HuH-7 (cell line): ENCODE measurements at places on chromosomes 5 and 9.
A peak's percentile ranks its signal among the peaks of the same experiment; 100 is the strongest.

- DNase-seq: no peak
These were observed 49.7 kb downstream of the FAM81B start for GRCh38 chr5:95440825-95441224.

DNA sequence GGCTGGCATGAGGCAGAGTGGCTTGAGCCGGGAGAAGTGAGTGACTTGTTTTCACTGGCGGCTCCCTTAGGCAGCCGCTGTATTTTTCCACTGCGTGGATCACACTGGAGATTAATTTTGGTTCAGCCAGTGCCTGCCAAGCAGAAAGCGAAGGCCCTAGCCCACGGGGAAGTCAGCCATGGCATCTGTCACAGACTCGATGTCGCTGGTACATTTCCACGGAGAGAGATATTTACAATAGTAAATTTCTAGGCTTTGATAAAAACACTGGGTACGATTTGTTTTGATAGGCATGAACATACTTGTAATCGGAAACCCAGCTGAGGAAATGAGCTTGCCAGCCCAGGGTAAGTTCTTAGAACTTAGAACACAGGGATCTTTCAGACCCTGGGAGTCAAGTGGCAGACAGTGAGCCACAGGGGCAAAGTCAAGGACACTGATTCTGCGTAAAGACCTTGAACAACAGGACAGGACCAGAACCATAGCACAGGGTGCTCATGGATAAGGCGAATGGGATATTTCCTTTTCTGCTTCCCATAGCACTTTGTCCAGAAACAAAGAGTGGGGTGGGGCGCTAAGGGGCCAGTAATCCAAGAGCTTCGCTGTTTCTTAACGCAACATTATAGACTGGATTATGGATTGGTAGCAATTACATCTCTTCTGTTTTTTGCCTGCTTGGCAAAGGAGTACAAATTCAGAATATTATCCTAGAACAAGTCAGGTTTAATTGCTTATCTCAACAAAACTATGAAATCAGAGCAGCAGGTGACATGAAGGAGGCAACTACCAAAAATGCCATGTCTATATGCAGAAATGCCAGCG lies 4.5 kb downstream of the DUSP1 start:
- no peak for DNase-seq

DNA sequence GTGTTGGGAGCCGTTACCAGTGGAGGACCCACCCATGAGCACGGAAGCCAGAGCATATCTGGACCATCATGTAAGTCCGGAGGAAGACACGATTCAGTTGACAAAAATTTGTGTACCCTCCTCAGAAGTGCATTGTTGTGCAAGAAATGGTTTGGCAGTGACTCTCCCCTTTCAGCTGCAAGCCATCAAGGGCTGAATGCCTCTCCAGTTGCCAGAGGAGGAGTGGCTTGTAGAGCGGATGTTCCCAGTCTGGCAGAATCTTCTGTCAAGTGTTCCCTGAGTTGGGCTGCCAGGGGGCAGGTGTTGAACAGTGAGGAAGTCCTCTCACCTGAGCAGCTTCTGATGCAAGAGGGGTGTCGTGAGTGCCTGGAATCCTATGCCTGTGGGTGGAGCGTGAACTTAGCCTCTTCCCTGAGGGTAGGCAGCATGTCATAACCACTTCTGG lies 27.6 kb upstream of the CDKN2AIPNL start:
- DNase-seq: no peak

DNA sequence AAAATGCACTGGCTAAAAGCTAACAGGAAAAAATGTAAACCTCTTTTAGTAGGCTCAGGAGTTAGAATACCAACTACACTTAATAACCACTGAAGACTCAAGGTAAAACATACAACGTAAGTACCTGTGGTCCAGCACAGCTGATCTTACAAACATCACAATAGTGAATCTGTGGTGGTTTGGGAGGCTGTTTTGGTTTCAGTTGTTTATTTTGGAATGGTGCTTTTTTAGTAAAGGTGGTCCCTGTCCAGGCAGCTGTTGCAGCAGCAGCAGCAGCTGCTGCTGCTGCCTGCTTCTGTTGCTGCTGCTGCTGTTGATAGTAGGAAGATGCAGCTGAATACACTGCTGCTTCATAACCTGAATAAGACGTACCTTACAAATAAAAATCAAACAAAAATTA lies 37.9 kb downstream of the ZFR start:
- no peak for DNase-seq

DNA sequence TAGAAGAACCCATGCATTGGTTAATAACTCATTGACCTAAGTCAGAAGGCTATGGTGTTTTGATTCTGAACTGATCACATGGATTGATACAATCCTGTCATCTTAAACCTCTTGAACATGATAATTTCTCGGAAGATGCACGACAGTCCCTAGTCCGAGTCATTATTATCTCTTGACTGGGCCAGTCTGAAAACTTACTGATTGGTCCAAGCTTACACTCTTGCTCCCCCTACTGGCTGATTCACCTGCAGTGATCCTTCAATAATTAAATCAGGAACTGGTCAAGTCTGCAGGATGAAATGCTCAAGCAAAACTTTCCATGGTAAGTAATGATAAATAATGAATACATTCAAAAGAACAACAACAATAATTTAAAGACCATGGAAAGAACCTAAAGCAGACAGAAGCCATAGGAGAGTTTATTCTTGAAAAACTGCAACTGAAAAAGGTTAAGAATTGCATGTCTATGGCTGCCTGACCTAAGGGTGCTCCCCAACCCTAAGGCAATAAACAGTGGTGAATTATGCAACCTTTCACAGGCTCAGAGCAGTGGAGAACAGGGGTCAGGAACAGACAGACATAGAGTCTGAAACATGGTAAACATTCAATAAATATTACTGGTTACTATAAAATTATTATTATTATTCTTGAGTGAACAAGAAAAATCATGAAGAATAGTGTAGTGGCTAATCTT lies 79.3 kb downstream of the BRINP1 start:
- peak; percentile 17 for DNase-seq

DNA sequence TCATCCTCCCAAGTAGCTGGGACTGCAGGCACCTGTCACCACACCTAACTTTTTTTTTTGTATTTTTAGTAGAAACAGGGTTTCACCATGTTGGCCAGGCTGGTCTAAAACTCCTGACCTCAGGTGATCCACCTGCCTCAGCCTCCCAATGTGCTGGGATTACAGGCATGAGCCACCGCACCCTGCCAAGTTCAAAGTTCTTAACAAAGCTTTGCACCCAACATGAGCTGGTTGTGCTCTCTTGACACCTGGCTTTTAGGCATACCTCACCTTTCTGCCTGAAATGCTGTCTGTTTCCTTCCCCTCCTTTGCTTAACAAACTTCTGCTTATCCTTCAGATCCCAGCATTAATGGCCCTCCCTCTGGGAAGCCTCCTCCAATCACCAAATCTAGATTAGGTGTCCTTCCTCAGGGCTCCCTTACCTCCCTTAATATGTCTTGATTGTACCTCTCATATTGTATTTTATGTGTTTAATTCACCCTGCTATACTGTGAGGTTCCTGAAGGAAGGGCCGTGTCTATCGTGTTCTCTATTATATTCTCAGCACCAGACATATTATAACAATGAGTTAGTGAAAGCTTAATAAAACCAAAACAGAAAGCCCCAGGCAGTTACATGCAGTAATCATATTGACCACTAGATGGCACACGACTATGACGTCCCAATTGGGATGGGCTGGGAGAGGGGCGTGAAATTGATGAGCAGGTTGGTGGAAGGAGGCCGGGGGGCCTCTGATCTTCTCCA lies 62.9 kb upstream of the PPARGC1B start:
- peak; percentile 67 for DNase-seq

DNA sequence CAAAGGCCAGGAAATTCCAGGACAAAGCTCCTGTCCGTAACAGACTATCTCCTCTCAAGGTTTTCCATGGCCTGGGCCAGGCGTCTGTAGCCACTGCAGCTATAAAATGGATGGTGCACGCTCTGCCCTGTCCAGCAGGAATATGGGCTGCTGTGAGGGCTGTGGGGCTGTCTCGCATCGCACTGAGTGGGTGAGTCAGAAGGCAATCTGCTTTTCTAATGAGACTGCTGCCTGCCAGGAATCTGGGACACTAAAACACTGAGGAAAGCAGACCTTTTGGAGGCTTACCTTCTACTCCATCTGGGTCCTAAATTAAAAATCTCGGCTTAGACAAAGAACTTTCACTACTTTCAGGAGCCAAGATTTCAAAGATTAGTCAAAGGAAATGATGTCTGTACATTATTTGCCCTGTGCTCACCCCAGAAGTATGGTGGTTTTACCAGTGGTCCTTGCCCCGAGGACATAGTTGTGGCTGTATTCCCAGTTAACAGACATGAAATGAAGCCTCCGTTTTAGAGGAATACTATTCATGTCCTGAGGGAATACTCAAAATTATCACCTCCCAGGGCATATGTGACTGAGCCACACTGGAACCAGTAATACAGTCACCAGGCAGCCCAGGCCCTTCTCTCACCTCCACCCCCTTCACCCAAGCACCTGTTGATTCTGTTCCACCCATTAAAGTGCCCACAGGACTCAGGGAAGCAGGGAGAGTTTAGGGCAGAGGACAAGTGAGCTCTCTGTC lies 56.4 kb downstream of the PFDN1 start:
- no peak for DNase-seq

- DNase-seq: no peak
These were observed 46.0 kb upstream of the OR2K2 start for GRCh38 chr9:111375817-111376564.

- peak; percentile 14 for DNase-seq
These were observed at the start of gene EMB for GRCh38 chr5:50440651-50441492. TSS of gene EMB (minus strand) at chr5:50441288. CDS start at chr5:50441151, 137 bp downstream.

- DNase-seq: no peak
These were observed 117.8 kb upstream of the OSMR start for GRCh38 chr5:38728029-38728428.

DNA sequence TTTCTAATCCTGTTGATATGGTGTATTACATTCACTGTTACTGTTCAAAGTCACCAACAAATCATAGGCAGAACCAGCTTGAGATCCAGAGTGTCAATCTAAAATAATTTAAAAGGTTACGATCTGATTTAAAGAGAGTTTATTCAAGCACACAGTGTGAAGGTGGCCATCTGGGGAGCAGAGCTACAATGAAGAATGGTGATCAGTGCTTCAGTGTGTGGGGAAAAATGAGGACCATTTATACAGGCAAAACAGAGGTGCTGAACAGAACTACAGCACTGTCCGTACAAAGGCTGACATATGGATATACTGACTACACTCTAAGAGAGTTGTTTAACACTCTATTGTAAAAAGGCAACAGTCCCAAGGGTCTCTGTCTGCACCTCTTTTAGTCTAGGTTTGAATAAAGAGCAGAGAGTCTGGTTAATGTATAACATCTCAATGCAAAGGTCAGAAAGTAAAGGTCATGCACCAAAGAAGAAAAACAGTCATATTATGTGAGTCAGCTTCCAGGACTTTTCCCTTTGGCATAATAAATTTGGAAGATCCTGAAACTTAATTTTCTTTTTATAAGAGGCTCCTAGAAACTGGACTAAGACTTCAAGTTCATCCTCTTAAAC lies 29.7 kb upstream of the TDRD7 start:
- DNase-seq: peak; percentile 62

DNA sequence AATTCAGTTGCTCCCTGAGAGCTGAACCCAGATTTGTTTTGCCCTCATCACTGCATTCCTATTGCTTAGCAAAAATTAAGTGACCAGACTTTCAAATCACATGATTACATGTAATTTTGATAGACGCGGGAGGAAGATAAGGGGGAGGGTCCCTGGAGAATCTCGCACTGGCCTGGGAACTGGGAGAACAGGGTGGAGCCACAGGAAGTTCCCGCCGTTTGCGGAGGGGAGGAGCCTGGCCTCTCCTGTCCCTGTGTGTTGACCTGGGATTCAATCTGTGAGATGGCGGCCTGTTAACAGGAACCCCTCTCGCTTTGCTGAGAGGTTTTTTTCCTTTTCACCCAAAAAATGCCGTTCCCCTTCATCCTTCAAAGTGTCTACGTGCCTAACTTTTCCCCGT lies 142.9 kb upstream of the OR13F1 start:
- DNase-seq: no peak

- no peak for DNase-seq
These were observed 90.9 kb upstream of the MINAR2 start for GRCh38 chr5:129656952-129657351.

DNA sequence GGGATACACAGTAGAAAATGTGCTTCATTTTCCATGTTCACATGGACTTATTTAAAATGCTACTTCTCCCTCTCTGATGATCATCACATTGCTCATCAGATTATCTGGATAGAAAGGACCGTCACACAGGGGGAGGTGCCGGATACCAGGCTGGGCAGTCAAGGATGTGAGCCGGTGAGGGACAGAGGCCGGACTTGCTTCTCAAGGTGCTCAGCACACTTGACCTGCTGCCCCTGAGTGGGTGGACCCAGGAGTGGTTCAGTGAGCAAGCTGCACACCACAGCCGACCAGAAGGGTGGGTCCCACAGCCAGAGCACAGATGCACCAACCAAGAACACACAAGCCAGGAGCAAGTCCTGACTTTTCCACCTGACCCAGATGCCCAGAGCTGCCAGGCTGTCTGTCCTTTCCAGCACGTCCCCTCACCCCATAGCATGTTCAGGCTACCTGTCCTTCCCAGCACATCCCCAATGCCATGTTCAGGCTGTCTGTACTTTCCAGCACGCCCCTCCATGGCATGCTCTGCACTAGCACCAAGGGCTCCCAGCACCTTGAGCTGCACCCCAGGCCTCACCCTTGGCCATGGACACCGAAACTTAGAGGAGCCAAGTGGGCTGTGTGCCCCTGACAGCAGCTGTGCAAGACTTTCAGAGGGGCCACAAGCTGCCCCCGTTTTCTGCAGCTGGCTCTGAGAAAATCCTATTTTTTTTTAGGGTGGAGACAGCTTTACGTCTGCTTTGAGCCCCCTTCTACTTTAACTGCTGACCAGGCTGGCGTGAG lies 77.8 kb downstream of the SECISBP2 start:
- DNase-seq: no peak

DNA sequence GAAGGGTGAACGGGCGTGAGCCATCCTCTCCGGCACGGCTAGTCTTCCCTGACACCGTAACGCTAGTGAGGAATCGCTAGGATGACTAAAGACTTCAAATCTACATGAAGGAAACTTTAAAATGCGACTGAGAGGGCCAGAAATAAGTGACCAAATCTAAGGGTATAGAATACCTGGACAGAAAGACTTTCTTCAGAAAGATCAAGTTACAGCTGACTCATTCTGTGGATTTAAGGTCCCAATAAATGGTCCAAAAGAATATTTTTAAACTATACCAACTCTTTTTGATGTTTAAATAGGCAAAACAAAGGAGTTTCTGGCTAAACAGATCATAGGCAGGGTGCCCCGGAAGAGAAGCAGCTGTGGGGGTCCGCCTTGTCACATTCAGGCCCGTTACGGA lies 38.9 kb upstream of the CEP72 start:
- DNase-seq: no peak
